ENCODE measurements at places on chromosomes 5 and 9.
A peak's percentile ranks its signal among the peaks of the same experiment; 100 is the strongest.

- no peak for DNase-seq
Observed at GRCh38 chr5:94498199-94498598, 120.2 kb downstream of the KIAA0825 start.

- DNase-seq = peak; percentile 75
Observed at GRCh38 chr5:5270958-5271785, 131.0 kb downstream of the ADAMTS16 start.

- no peak for DNase-seq
Observed at GRCh38 chr5:57911438-57911837, 428.8 kb upstream of the ACTBL2 start.

GRCh38 chr5:30994176-30994575 lies 199.3 kb upstream of the CDH6 start:
- no peak for DNase-seq

- no peak for DNase-seq
Observed at GRCh38 chr5:175860531-175861045, 10.8 kb upstream of the CPLX2 start.

- DNase-seq = peak; percentile 99
Observed at GRCh38 chr5:148965511-148966265, 97.2 kb downstream of the SH3TC2 start.

GRCh38 chr9:36218011-36218410 lies 27.3 kb downstream of the CLTA start:
- no peak for DNase-seq

GRCh38 chr5:142826741-142827492 lies 56.7 kb downstream of the ARHGAP26 start:
- no peak for DNase-seq

GRCh38 chr9:29556746-29557145 lies 1983.5 kb upstream of the C9orf72 start:
- no peak for DNase-seq

- no peak for DNase-seq
Observed at GRCh38 chr9:37920471-37921167, 16.7 kb upstream of the SLC25A51 start.

DNA sequence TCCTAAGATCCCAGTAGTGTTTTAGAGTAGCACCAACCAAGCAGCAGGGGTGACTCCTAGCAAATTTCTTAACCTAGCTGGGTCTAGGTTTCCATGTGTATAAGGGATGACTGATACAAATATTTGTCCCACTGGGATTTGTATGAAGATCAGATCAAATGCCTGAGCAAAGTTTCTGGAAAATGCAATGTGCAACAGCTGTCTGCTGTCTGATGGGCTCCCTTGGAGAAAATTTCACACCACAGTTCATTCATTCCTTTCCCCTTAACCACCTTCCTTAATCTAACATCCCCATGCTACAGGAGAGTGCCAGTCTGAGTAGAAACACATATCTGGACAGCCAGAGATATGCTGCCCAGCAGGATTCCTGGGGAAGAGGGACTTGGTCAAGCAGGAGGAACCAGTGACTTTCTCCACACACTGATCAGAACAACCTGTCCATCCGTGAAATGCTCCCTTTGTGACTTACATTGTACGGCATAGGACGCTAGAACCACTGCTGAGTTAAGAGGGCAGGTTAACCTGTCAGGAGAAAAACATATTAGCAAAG lies 53.3 kb downstream of the PTPN3 start:
- no peak for DNase-seq

DNA sequence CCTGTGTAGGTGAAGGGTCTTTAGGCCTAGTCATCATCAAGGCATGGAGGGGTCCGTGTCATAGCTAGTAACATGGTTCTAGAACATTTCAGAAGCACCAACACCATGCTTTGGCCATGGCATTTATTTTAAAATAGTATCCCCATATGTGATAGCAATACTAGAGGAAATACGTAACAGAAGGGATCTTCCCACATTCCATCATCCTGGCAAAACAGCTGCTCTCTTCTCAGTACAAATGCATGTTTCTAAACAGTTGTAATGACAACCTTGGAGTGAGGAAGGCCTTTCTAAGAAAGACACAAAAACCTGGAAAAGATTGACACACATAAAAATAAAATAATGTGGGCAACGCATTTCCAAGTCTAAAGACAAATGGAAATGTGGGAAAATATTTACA lies 97.6 kb downstream of the GADD45G start:
- DNase-seq = peak; percentile 68

- no peak for DNase-seq
Observed at GRCh38 chr5:24363789-24364481, 280.8 kb downstream of the CDH10 start.

DNA sequence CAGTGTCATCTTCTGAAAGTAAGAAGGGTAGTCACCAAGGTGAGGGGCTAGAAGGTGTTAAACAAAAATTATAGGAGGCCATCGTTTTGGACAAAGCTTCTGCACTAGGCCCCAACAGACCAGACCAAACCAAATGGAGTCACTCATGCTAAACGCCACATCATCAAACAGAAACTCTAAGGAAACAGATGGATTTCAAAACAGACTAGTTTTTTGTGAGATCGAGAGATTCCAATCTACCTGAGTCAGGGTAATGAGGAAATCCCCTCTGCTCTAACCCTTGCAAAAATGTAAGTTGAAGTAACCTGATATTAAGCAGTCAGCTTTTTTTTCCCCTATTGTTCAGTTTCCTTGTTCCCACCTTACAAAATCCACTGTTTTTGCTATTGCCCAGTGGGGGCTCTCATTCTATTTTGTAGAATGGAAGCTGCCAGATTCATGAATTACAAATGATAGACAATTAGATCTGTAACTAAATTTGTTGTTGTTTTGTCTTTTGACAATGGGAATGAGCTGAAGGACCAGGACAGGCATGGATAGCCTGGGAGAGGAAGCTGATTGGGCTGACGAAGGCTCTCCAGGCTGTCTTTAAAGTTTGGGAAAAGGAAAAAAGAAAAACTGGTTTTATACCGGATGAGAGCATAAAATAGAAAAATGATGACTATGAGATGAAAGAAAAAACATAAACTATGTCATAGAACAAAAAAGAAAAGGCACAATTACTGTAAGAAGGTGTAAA lies 94.7 kb upstream of the ADAMTSL1 start:
- DNase-seq = peak; percentile 51

GRCh38 chr9:15211160-15211814 lies 95.7 kb downstream of the TTC39B start:
- peak; percentile 75 for DNase-seq

- DNase-seq = no peak
Observed at GRCh38 chr5:1685066-1685465, 114.6 kb downstream of the MRPL36 start.

GRCh38 chr5:115469904-115470516 lies 74.6 kb downstream of the FEM1C start:
- no peak for DNase-seq

GRCh38 chr5:60978968-60979367 lies 34.0 kb downstream of the NDUFAF2 start:
- no peak for DNase-seq

GRCh38 chr9:129610213-129610472 lies 10.8 kb downstream of the C9orf50 start:
- no peak for DNase-seq

GRCh38 chr9:96856363-96857286 lies 2.3 kb upstream of the ZNF782 start:
- DNase-seq = peak; percentile 73

DNA sequence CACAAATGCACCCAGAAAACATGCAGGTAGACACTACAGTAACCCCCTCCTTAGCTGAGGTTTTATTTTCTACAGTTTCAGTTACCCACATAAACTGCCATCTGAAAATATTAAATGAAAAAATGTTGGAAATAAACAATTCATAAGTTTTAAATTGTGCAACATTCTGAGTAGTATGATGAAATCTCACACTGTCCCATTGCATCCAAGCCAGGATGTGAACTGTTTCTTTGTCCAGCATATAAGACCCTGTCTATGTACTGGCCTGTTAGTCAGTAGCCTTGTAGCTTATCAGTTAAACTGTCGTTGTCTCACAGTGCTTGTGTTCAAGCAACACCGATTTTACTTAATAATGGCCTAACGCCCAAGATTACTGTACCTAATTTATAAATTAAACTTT lies 630.5 kb downstream of the ANXA1 start:
- peak; percentile 61 for DNase-seq

GRCh38 chr9:129687391-129687790 lies 21.9 kb downstream of the PRRX2 start:
- DNase-seq = no peak

- DNase-seq = no peak
Observed at GRCh38 chr5:6843335-6843734, 130.1 kb downstream of the TENT4A start.

GRCh38 chr9:122370303-122370702 lies 521 bp upstream of the PTGS1 start:
- no peak for DNase-seq

- no peak for DNase-seq
Observed at GRCh38 chr5:55675119-55675518, 37.0 kb downstream of the SLC38A9 start.

GRCh38 chr9:136058084-136058483 lies 37.0 kb downstream of the NACC2 start:
- DNase-seq = no peak

GRCh38 chr5:140607031-140607430 lies 25.9 kb downstream of the CD14 start:
- DNase-seq = no peak
